Stimulated activated CD8-positive, alpha-beta memory T cell treated with anti-CD3 and anti-CD28 coated beads, Interleukin-7, amount 100 ng/mL, for 1 hour (primary cell): ENCODE measurements at places on chromosomes 7 and 10.

- no peak for DNase-seq
Observed at GRCh38 chr10:130194991-130195645, 58.9 kb downstream of the GLRX3 start.

DNA sequence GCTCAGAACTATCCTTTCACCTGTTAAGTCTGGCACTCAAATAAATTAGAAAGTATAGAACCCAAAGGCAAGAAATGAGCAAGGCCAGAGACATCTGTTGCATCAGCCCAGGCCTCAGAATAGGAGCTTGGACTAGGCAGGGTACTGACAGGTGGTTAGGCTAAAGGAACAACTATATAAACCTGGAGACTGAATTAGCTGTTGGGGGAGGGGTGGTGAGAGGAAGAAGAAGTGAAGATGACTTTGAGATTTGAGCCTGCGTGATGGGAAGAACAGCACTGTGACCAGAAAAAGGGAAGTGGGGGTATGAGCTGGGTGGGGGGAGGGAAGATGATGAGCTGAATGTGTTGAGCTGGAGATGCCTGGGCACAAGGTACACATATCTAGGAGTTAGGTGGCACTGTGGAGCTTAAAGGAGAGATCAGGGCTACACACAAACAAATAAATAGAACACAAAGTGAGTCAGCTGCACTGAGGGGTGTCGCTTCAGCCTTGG is 244.7 kb downstream of the PTEN start:
- no peak for DNase-seq

DNA sequence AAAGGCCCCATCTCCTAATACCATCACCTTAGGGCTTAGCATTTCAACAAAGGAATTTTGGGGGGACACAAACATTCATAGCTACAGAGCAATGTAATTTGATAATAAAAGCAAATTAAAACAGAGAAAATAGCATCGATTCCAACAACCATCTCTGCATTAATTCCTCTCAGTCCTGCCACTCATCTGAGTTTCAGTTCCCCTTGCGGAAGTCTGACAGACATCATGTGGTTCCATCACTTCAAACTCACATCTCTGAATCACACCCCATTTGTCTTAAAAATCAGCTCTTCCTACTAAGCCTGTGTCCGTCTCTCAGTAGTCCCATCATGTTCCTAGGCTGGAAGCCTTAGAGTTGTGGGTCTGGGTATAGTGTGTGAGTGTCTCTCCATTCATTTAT is 3.6 kb downstream of the ADCK2 start:
- DNase-seq = no peak

- DNase-seq = no peak
Observed at GRCh38 chr10:74486659-74487058, 335.6 kb downstream of the ADK start.

DNA sequence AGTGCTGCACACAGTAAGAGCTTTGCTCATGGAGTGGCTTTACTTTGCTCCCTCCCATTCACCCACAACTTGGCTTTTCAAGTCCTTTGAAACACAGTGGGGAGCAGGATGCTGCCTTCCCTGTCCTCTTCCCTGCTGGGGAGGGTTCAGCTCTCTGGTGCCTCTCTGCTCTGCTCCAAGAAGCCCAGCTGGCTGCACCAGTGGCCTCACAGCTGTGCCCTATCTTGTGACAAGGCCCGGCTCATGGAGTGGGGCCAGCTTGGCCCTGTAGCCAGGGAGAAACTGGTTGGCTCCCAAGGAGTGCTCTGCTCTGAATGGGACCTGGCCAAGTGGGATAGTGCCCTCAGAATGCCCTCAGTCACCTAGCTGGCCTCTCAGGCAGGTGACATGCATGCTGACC is 212.3 kb upstream of the ZMIZ1 start:
- no peak for DNase-seq

DNA sequence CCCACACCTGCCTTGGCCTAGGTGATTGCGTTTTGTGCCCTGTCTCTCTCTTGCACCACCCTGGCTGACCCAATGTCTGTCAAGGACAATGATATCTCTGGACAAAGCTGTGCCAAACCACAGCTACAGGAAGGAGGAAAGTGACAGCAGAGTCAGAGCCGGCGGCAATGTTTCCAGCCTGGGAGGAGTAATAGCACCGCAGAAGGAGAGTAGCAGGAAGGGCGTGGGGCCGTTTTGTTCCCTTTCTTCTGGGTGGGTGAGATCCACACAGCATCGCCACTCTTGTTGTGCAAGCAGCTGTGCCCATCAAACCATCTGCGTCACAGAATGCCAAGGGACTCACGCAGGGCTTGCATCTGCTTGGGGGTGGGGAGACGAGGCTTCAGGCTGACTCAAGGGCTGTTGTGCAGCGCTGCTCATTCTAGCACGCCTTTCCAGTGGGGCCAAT is 341.6 kb upstream of the AUTS2 start:
- no peak for DNase-seq

DNA sequence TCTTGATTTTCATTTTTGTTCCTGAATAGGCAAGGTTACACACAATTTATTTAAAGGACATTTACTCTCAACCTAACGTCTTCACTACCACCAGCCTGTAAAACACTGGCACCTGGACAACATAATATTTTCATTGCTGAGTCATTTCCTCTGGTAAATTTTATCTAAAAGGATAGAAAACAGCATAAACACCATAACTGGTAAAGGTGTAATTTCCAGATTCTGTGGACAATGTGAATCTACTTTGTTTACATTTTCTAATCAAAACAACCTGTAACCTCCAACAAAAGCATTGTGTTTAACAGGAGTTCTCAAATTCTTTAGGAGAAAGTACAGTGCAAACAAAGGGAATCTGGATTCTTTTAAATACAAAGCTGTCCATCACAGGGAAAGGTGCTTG is 472.0 kb upstream of the AKR1E2 start:
- no peak for DNase-seq

DNA sequence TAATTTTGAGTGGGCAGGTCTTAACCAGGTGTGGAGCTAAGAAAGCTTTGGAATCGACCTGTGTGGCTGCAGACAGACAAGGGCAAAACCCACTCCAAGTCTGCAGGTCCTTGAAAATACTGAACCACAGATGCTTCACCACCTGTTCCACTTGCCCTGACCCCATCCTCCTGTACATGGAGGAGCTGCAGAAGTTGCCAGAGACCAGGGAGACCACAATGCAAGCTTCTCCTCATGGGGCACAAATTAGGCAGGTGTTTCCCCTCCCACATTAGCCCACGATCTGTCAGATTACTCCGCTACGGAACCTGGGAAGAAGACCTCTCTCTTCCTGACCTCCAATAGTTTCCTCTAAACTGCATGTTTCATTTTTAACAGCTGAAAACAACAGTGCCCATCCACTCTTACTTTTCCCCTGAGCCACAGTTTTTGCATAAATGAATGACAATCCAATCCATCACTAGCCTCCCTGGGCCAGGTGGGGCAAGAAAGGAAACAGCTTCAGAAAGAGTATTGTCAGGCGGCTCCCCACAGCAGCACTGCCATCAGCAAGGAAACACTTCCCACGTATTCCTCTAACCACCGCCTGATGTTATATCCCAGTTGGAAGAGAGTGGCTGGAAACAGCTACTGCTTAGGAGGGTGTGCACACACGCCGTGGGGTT is 141.6 kb downstream of the PRKAG2 start:
- no peak for DNase-seq

- no peak for DNase-seq
Observed at GRCh38 chr10:77925410-77925794, 1.2 kb downstream of the DLG5 start.

DNA sequence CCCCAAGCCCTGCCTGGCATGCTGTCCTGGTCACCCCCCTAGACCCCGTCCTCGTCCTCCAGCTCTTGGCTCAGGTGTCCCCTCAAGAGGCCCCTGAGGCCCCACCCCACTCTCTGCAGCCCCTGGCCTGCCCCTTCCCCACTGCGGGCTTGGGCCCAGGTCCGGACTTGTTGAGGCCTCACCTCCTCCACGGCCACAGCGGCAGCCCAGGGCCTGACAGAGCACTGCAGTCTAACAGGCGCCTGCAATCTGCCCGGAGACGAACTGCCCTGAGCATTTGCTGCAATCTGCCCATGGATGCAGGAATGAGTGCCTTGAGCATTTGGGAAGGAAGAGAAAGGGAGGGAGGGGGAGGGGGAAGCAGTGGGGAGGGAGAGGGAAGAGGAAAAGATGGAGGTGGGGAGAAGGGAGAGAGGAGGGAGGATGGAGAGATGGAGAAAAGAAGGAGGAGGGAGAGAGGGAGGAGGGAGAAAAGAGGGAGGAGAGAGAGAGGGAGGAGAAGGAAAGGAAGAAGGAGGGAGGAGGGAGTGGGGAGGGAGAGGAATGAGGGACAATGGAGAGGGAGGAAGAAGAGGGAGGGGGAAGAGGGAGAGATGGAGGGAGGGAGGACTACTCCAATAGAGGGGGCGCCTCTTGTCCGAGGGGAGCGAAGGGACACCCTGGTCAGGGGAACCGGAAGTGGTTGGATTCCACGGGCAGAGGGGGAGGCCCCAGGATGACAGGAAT is 73.9 kb downstream of the PDGFA start:
- no peak for DNase-seq

- no peak for DNase-seq
Observed at GRCh38 chr7:44144968-44145478, 3.9 kb upstream of the MYL7 start.

- DNase-seq = no peak
Observed at GRCh38 chr7:1919539-1920265, 249.6 kb downstream of the ELFN1 start.

DNA sequence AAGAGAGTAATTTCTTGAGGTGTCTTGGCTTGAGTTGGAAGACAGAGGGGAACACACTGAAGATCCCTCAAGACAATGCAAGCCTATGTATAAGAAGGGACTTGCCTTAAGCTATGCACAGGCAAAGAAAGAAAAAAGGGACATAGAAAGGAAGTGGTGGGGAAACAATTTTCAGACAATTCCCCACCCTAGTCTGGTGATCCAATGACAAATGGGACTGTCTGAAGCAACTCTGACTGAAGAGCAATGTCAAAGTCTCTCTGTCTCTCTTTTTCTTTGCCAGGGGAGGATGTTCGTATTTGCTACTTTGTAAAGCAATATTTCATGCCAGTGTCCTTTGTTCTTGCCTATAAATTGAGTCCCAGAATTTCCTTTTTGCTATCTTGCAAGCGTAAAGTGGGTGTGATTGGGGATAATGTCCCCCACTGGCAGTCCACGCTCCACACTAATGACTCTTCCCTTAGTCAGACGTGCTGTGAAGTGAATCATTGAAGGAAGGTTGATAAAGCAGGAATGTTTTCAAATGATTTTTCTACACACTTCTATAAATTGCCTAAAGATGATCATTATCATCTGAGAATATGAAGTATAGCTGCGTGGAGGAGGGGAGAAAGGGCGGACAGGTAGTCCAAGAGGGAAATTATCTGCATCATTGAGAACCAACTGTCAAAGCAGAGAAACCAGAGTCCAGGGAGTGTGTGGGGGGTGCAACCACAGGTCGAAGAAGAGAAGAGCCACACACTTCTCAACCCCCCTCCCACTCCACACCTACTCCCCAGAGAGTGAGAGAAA is 243.8 kb upstream of the ETV1 start:
- no peak for DNase-seq

- no peak for DNase-seq
Observed at GRCh38 chr7:40482845-40483244, 348.0 kb downstream of the SUGCT start.

DNA sequence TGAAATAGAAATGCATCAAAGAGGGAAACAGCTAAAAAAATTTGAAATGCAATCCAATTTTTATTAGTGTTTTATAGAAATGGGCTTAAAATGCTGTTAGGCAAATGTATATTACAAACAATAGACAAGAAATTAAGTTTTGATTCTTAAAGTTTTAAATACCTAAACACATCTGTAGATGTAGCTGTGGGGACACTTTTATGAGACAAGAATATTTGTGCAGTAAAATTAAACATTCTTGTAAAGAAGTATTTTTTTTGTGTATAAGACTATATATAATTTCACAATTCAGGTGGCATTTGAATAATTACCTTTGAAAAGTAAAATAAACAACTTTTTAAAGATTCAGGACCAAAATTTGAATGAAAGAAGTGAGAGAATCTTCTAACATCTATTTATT is 1015.9 kb downstream of the REEP3 start:
- DNase-seq = no peak

DNA sequence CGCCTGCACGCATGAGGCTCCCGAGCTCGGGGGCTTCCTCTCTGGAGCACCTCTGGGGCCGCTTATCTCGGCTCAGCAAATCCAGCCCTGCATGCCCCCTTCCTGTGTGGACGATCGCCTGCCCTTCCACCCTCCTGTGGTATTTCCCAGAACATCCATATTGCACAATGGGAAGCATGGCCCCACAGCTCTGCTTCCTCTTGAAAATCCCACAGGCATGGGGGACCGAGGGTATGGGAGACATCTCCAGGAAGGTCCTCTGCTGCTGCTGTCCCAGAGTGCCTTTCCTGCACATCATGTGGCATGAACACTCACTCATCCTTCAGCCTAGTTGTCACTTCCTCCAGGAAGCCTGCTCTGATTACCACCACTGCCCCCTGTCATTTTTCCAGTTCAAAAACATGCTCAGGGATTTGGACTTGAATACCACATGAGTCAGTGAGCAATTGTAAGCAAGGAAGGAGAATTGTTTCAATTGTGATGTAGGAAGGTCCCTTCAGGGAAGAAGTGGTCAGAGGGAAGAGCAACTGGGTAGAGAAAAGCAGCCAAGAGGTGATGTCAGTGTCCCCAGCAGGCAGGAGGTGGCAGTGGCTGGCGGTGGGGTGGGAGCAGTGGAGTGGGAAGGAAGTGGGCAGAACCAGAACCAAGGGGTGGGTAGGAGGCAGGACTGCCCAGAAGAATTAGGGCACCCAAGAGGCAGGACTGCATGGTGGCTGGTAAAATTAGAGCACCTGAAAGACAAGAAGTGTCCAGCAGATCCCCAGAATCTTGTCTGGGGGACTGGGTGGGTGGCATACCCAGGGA is 67.5 kb upstream of the ZMIZ1 start:
- no peak for DNase-seq

- peak; percentile 1 for DNase-seq
Observed at GRCh38 chr7:123494193-123494796, 40.1 kb downstream of the IQUB start.

- DNase-seq = no peak
Observed at GRCh38 chr10:121617176-121617575, 18.9 kb upstream of the FGFR2 start.

GRCh38 chr7:101856473-101857357 is 39.3 kb downstream of the CUX1 start:
- DNase-seq = peak; percentile 49

DNA sequence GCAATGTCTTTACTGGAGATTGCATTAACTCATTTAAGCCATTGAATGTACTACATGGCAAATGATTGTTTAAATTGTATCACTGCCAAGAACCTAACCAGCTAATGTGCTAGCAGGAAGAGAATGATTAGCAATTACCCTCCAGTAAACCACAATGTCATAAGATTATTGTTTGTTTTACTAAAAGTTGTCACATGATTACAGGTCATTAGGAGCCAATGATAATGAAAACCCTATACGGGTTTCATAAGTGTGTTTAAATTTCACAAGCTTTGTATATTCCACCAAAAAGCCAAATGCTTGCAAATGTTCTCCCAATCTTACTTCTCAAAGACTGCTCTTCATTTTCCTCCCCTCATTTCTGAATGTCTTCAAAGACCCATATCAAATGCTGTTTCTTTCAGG is 76.5 kb upstream of the PPP1R3C start:
- no peak for DNase-seq

GRCh38 chr10:49290131-49290530 is 8.8 kb upstream of the C10orf71 start:
- DNase-seq = no peak

GRCh38 chr7:54485044-54485443 is 57.1 kb upstream of the VSTM2A start:
- no peak for DNase-seq

GRCh38 chr10:60430017-60430416 is 40.3 kb upstream of the ANK3 start:
- DNase-seq = no peak
